Thymus (tissue), 14 donors: ENCODE measurements at places on chromosomes 6 and 20.

DNA sequence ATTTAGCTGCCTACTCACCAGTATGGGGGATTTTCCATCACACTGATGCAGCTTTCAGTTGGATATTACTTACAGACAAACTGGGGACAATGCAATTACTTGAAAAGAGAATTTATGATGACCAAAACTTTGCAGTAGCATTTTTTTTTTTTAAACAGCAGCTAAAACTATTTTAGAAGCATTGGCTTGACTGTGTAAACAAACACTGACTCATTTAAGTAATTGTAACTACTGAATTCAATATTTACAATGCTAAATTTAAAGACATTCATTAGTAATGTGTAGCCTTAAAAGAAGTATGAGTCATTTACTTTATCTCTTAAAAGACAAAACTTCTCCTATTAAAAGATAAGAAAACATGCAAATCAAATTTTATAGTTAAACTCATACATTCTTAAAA lies 295.9 kb upstream of the FERMT1 start:
- no peaks in the 10 kb centered on the region for H3K27me3 ChIP-seq
- no peak overlapping the region for H3K27ac ChIP-seq
- no peak overlapping the region for H3K4me3 ChIP-seq
- H3K4me1 ChIP-seq: no peaks in the 10 kb centered on the region
- H3K36me3 ChIP-seq: no peaks in the 10 kb centered on the region

- no peaks in the 10 kb centered on the region for H3K36me3 ChIP-seq
- peaks cover 3% of the 10 kb centered on the region for H3K4me1 ChIP-seq
- no peaks in the 10 kb centered on the region for H3K27me3 ChIP-seq
- H3K4me3 ChIP-seq: no peak overlapping the region
- no peak for DNase-seq
Measured at GRCh38 chr20:44731657-44732056, 14.0 kb upstream of the KCNK15 start.

DNA sequence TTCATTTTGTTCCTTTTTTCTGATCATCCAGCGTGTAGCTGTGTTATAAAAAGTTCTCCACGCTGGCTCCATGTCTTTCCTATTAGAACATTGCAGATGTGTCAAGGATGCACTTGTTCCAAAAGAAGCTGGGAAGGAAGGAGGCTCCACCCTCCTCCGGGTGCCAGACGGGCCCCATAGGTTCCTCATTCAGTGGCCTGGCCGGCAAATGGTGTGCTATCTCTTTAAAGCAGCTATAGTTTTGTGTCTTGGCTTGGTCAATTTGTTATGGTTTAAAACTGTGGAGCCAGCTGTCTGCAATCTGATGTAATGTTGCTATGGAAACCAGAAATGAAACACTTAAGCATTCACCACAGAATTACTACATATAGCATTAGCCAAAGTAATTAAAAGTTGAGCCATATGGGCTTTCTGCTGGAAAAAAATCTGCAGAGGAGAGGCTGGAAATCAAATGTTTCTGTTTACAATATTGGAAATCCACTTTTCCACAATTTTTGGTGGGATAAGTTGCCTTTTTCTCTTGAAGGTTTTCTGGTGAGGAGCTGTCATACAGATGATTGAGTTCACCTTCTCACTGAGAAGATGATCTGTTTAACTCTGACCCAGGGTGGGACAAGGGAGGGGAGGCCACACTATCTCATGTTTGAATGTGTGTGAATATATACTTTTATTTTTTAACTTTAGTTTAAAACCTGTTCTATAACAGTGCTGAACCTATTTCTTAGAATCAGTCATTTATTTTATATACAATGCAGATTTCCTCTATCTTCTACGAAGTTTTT lies 167.4 kb downstream of the SASH1 start:
- H3K27ac ChIP-seq: no peak overlapping the region
- H3K27me3 ChIP-seq: no peaks in the 10 kb centered on the region
- no peaks in the 10 kb centered on the region for H3K36me3 ChIP-seq
- no peaks in the 10 kb centered on the region for H3K4me1 ChIP-seq

DNA sequence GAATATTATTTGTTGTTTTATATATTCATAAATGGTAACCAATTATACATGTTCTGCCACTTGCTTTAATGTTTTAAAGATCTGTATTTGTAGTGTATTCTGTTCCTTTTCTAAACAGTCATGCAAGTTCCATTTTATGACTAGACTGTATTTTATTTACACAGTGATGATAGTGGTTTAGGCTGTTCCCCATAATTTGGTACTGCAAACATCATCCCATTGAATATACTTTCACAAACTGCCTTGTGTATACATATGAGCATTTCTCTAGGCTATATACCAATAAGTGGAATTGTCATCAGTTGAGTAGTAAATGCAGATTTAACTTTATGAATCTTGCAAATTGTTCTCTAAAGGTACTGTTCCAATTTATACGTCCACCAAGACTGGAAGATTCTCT lies 738.0 kb downstream of the EPHA7 start:
- DNase-seq: no peak
- no peaks in the 10 kb centered on the region for H3K4me1 ChIP-seq
- no peaks in the 10 kb centered on the region for H3K36me3 ChIP-seq

GRCh38 chr6:98833057-98833306 lies 1.4 kb upstream of the POU3F2 start:
- H3K4me1 ChIP-seq: peaks cover 38% of the 10 kb centered on the region
- no peak for DNase-seq
- H3K27ac ChIP-seq: no peak overlapping the region
- H3K4me3 ChIP-seq: peak overlapping the region; percentile 56
- no peaks in the 10 kb centered on the region for H3K36me3 ChIP-seq
- H3K27me3 ChIP-seq: peaks cover 85% of the 10 kb centered on the region

GRCh38 chr6:35011096-35012041 lies 122.3 kb downstream of the ANKS1A start:
- no peaks in the 10 kb centered on the region for H3K36me3 ChIP-seq
- no peak for DNase-seq
- no peak overlapping the region for H3K27ac ChIP-seq

GRCh38 chr6:6657085-6657819 lies 68.7 kb downstream of the LY86 start:
- H3K4me1 ChIP-seq: peaks cover 90% of the 10 kb centered on the region
- H3K36me3 ChIP-seq: no peaks in the 10 kb centered on the region
- H3K27me3 ChIP-seq: no peaks in the 10 kb centered on the region
- no peak for DNase-seq
- no peak overlapping the region for H3K4me3 ChIP-seq

DNA sequence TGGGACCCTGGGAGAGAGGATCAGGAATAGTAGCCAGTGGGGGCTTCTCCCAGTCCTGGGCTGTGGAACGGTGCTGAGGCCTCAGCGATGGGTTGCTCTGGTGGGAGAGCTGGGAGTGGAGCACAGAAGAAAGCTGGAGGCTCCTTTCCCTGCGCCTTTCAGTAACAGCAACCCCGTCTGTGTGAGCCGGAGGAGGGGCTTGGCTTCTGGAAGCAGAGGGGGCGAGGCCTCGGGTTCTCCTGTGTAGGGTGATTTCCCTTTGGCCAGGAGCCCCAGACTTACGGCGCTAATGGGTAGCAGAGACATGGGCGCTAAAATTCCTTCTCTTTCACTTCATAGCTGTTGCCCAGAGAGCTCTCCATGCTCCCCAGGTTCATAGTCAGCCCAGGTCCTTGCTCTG lies 55.0 kb downstream of the DAAM2 start:
- H3K36me3 ChIP-seq: no peaks in the 10 kb centered on the region
- H3K27me3 ChIP-seq: no peaks in the 10 kb centered on the region
- H3K4me3 ChIP-seq: no peak overlapping the region
- H3K4me1 ChIP-seq: no peaks in the 10 kb centered on the region

DNA sequence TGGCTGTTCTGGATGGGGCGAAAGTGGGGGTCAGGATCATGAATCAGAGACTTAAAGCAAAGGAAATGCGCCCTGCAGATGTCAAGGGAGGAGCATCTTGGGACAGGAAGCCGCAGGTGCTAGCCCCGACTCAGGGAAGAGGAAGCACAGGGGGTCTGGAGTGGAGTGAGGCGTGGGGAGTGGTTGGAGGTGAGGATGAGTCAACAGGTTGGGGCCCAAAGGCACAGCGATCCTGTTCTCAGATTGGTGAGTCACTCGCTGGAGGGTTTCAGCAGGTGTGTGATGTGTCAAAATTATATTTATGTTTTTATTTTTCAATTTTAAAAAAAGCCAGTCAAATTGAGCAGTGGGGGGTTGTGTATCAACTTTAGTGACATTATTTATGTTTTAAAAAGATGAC lies 19.0 kb downstream of the PACSIN1 start:
- H3K36me3 ChIP-seq: no peaks in the 10 kb centered on the region
- peak overlapping the region; percentile 20 for H3K4me3 ChIP-seq
- peak overlapping the region; percentile 64 for H3K27ac ChIP-seq

GRCh38 chr20:54557806-54558590 lies 82.6 kb downstream of the DOK5 start:
- H3K4me1 ChIP-seq: no peaks in the 10 kb centered on the region
- no peak overlapping the region for H3K4me3 ChIP-seq
- H3K36me3 ChIP-seq: no peaks in the 10 kb centered on the region
- no peak overlapping the region for H3K27ac ChIP-seq
- no peak for DNase-seq
